Spleen (tissue), 13 donors: ENCODE measurements at places on chromosomes 11 and 22. TPM values are rescaled to one million over a fixed set of nuclear protein-coding genes. Genes with fewer than 3 reads are reported as not detected.

The SLC22A25 gene
- polyA plus RNA-seq: not detected

The KCNQ1 gene
- 6.5 TPM for polyA plus RNA-seq

The CSNK1E gene
- 49.0 TPM for polyA plus RNA-seq

The TEX12 gene
- polyA plus RNA-seq: 0.16 TPM

DNA sequence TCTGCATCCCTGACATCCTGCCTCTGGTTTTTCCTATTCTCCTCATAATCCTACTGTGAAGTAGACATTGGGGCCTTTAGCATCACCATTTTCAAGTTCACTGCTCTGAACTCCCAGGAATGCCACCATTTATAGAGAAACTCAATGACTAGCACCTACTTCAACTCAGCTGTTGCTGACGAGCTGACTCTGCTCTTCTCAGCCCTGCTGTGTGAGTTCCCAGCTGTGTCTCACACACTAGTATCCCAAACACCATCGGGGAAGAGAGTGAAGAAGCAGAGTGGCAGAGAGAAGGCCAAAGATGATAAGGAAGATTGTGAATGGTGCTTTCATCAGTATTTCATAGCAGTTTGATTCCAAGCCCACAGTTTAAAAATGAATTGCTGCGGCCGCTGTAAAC lies 71.9 kb downstream of the PLEKHA7 start:
- DNase-seq: no peak
- H3K27ac ChIP-seq: no peak overlapping the region
- no peaks in the 10 kb centered on the region for H3K27me3 ChIP-seq
- H3K36me3 ChIP-seq: no peaks in the 10 kb centered on the region
- H3K4me3 ChIP-seq: no peak overlapping the region

GRCh38 chr22:43044290-43044712 lies 29.4 kb upstream of the PACSIN2 start:
- no peak for DNase-seq
- no peak overlapping the region for H3K27ac ChIP-seq
- no peak overlapping the region for H3K4me3 ChIP-seq
- H3K4me1 ChIP-seq: no peaks in the 10 kb centered on the region
- H3K36me3 ChIP-seq: no peaks in the 10 kb centered on the region
- H3K27me3 ChIP-seq: no peaks in the 10 kb centered on the region

- H3K27ac ChIP-seq: peak overlapping the region; percentile 69
- DNase-seq: peak; percentile 86
- no peaks in the 10 kb centered on the region for H3K36me3 ChIP-seq
Measured at GRCh38 chr11:72624496-72625201, 49.6 kb downstream of the PDE2A start.

GRCh38 chr11:33721426-33721825 lies 14.8 kb downstream of the CD59 start:
- no peak overlapping the region for H3K4me3 ChIP-seq
- no peak overlapping the region for H3K27ac ChIP-seq
- no peaks in the 10 kb centered on the region for H3K27me3 ChIP-seq
- no peak for DNase-seq
- peaks cover 48% of the 10 kb centered on the region for H3K4me1 ChIP-seq

DNA sequence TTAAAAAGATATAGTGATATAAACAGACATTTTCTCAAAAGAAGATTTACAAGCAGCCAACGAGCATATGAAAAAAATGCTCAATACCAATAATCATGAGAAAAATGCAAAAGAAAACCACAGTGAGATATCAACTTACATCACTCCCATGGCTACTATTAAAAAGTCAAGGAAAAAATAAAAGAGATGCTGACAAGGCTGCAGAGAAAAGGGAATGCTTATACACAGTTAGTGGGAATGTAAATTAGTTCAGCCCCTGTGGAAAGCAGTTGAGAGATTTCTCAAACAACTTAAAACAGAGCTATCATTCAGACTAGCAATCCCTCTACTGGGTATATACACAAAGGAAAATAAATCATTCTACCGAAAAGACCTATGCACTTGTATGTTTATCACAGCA lies 97.1 kb upstream of the CARD18 start:
- H3K27me3 ChIP-seq: no peaks in the 10 kb centered on the region
- no peak overlapping the region for H3K4me3 ChIP-seq
- no peaks in the 10 kb centered on the region for H3K4me1 ChIP-seq
- H3K36me3 ChIP-seq: no peaks in the 10 kb centered on the region
- DNase-seq: no peak

- H3K4me3 ChIP-seq: no peak overlapping the region
- H3K27ac ChIP-seq: no peak overlapping the region
- no peaks in the 10 kb centered on the region for H3K36me3 ChIP-seq
- H3K4me1 ChIP-seq: no peaks in the 10 kb centered on the region
- DNase-seq: no peak
- no peaks in the 10 kb centered on the region for H3K27me3 ChIP-seq
Measured at GRCh38 chr11:112150517-112150916, 13.4 kb downstream of the IL18 start.

GRCh38 chr11:132464939-132465338 lies 1067.4 kb downstream of the OPCML start:
- no peaks in the 10 kb centered on the region for H3K36me3 ChIP-seq
- H3K4me1 ChIP-seq: no peaks in the 10 kb centered on the region
- no peak for DNase-seq
- no peak overlapping the region for H3K27ac ChIP-seq
- H3K4me3 ChIP-seq: no peak overlapping the region
- no peaks in the 10 kb centered on the region for H3K27me3 ChIP-seq

DNA sequence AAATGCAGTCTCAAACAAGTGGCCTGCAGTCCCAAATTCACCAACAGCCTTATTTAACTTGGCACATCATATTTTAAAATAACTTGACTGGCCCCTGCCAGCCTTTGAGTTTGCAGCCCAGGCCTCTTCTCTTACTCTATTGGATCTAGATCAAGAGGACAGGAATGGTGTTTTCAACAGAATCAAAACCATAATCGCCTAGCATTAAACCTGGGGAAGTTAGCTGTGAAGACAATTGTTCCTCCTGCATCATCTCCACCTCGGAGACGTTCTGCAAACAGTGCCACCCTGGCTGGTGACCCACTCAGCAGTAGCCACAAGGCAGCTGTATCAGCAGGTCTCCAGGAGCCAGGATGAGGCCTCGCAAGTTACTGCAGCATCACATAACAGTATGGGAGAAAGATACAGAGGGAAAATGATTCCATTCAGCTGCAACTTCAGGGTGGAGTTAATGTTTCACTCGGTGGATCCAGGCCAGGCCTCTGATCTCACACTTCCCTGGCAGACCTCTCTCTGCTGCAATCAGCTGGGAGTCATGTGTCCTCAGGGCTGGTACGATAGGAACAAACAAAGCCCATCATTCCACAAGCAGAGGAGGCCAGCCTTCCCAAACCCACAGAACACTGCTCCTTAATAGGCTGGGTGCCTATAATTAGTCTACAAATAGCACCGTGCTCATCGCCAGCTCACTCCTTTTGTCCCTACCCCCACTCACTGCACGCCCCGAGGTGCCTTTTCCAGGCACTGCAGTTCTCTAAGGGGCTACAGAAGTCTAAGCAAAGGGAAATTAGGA lies 18.6 kb upstream of the SCN2B start:
- H3K4me3 ChIP-seq: no peak overlapping the region
- no peaks in the 10 kb centered on the region for H3K36me3 ChIP-seq
- H3K4me1 ChIP-seq: peaks cover 11% of the 10 kb centered on the region

- H3K27ac ChIP-seq: no peak overlapping the region
- no peak overlapping the region for H3K4me3 ChIP-seq
- no peak for DNase-seq
- no peaks in the 10 kb centered on the region for H3K27me3 ChIP-seq
- no peaks in the 10 kb centered on the region for H3K4me1 ChIP-seq
Measured at GRCh38 chr11:70036971-70037882, 40.9 kb upstream of the ANO1 start.

- no peak overlapping the region for H3K27ac ChIP-seq
- no peaks in the 10 kb centered on the region for H3K4me1 ChIP-seq
- H3K27me3 ChIP-seq: no peaks in the 10 kb centered on the region
Measured at GRCh38 chr11:88520391-88520790, 182.9 kb upstream of the CTSC start.

DNA sequence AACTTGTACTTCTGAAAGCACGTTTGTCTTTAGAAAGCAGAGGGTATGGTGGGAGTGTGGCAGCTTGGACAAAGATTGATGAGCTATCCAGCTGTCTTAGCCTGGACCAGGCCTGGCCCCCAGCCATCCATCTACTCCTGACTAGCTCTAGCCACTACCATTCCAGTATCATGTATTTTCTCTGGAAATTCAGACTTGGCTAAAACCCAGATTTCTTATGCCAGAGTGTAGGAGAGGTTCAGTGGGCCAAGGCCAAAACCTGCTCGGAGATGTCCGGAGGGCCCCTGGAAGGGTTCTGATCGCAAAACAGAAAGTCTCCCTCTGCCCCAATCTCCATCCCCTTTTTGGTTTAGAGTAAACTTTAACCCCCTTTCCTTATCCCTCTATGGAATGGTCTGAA lies 24.8 kb upstream of the MTCH2 start:
- no peaks in the 10 kb centered on the region for H3K4me1 ChIP-seq
- H3K27ac ChIP-seq: no peak overlapping the region
- H3K36me3 ChIP-seq: no peaks in the 10 kb centered on the region
